ENCODE measurements at places on chromosomes 7 and 10. TPM values are rescaled to one million over a fixed set of nuclear protein-coding genes. Genes with fewer than 3 reads are reported as not detected.

The RBP3 gene
- not detected for total RNA-seq

The SNCG gene
- not detected for total RNA-seq

The FAM241B gene
- total RNA-seq: not detected

The NXPH1 gene
- not detected for total RNA-seq

The WNT8B gene
- total RNA-seq: not detected

The MSMB gene
- not detected for total RNA-seq

The DRGX gene
- not detected for total RNA-seq

The CAMK2B gene
- total RNA-seq: 0.70 TPM

The TAS2R5 gene
- total RNA-seq: 0.75 TPM

The IFIT5 gene
- total RNA-seq: 20.4 TPM

The CCL24 gene
- total RNA-seq: not detected

The VSTM2A gene
- total RNA-seq: not detected

The FAM200A gene
- total RNA-seq: 2.3 TPM

The TMEM184A gene
- total RNA-seq: not detected

The TRIL gene
- total RNA-seq: not detected

The SAMD9L gene
- 49.2 TPM for total RNA-seq

The ADAMTS14 gene
- total RNA-seq: 1.1 TPM

The PLXDC2 gene
- 22.9 TPM for total RNA-seq

The CYP17A1 gene
- not detected for total RNA-seq

The NACAD gene
- total RNA-seq: 0.78 TPM

The PHYHIPL gene
- not detected for total RNA-seq

The ETV1 gene
- total RNA-seq: not detected

The MRPL43 gene
- 33.1 TPM for total RNA-seq

The IL6 gene
- 1.3 TPM for total RNA-seq

The NUTM2E gene
- total RNA-seq: 0.30 TPM

The ANXA8 gene
- not detected for total RNA-seq

The RARRES2 gene
- not detected for total RNA-seq

The HDAC9 gene
- 41.1 TPM for total RNA-seq

The CRYGN gene
- total RNA-seq: not detected

The PODXL gene
- 0.88 TPM for total RNA-seq

The SUN3 gene
- not detected for total RNA-seq

The TAS2R4 gene
- 0.16 TPM for total RNA-seq

The HOXA6 gene
- 0.43 TPM for total RNA-seq

The DTX2 gene
- total RNA-seq: 48.3 TPM

The GRIFIN gene
- not detected for total RNA-seq

The A1CF gene
- total RNA-seq: not detected

The PON1 gene
- total RNA-seq: not detected

The PSPH gene
- total RNA-seq: 3.8 TPM

The MALRD1 gene
- total RNA-seq: not detected
